ENCODE measurements at places on chromosomes 4 and X.

GRCh38 chr4:188372829-188373228 is 233.6 kb downstream of the TRIML1 start:
- DNase-seq = no peak

DNA sequence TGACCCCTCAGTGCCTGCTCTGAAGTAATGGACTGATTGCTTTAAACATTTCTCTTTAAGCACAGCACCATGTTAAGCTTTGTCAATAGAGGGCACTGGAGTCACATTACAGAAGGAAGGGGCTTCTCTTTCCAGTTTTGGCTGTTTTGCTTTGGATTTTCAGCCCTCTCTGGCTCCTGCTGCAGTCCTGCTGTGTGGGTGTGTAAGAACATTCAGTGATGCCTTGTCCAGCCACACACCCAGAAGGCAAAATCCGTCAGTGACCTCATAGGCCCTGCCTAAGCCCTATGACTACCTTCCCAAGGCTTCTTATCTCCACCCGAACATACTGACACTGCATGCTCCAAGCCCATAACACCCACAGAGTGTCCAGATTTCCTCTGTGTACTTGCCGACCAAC is 215.3 kb upstream of the CTSO start:
- DNase-seq = no peak

DNA sequence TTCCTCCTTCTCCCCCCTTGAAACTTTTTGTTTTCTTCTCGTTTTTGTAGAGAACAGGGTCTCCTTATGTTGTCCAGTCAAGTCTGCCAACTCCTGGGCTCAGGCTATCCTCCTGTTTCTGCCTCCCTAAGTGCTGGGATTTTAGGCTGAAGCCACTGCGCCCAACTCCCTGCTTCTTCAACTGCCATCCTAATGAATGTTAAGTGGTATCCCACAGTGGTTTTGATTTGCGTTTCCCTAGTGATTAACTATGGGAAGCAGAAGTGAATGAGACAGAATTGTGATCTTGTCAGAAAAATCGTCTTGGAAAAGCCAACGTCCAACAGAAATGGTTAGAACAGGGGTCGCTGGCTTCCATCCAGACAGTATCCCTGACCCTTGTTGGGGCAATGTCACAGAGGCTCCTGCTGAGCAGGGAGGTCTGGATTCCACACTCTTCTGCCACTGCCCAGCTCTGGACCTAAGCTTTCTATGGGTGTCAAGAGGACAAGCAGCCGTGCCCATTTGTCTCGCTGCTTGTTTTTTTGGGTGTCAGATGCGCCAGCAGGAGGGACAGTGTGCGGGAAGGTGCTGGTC is 869 bp upstream of the ADD1 start:
- DNase-seq = no peak

DNA sequence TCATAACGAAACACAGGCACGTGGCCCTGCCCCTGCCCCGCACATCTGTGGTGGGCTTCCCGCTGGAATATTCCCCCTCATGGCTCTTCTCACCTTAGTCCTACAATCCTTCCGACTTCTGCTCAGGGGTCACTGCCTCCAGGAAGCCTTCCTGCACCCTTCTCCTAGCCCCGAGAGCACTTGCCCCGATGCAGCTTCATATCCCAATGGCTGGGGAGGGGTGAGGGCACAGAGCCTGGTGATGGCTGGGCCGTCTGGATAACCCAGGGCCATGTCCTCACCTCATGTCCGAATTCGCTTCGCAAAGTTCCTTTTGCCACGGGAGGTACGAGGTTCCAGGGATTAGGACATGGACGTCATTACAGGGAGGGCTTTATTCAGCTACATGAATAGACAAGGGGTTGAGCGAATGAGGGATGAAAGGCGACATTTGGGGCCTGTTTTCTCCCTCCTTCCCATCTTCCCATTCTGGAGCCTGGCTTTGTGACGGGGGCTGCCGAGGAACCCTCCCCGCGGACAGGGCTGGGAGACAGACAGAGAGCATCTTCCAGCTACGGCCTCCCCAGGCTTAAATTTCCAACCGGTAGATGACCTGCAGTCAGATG is 35.5 kb upstream of the HMX1 start:
- no peak for DNase-seq

DNA sequence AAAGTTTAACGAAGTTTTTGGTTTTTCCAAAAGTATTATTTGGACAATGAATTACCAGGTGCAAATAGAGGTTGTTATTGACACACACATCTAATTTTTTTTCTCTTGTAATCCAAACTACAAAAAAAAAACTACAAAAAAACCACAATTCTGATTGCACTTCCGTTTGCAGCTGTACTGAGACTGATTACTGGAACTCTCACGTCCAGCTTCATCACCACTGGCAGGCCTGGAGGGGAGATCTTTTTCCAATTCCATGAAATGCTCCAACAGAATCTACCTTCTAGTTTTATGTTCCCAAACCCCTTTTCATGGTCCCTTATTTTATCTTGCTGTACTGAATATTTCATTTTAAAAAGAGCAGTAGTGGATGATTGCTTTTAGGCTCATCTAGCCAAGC is 1118.3 kb downstream of the C4orf33 start:
- DNase-seq = no peak

- peak; percentile 38 for DNase-seq
Measured at GRCh38 chr4:1684506-1685234, 557 bp upstream of the FAM53A start.

DNA sequence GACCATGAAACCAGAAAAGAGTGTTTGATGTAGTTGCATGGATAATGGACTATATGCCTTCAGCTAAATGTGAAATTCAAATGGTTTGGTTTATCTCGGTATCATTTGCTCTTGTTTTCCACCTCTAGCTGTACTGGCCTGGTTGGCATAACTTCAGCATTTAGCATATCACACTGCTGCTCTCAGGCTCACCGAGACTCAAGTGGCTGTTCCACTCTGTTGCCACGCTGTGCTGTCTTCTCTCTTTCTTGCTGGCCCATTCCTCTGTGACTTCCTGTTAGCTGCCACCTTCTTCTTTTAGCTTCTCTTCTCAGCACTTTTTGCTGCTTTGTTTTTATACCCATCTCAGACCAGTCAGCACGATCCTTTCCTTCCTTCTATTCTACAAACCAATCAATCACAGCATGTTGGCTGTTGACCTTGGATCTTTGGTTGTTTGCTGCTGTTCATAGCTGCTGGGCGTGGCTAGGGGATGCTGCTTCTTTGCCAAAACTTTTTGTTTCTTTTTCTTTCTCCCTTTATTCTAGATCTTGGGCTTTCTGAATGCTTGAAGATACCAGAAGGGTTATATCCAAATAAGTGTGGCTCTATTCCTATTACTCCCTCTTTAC is 24.0 kb downstream of the INTS6L start:
- no peak for DNase-seq

DNA sequence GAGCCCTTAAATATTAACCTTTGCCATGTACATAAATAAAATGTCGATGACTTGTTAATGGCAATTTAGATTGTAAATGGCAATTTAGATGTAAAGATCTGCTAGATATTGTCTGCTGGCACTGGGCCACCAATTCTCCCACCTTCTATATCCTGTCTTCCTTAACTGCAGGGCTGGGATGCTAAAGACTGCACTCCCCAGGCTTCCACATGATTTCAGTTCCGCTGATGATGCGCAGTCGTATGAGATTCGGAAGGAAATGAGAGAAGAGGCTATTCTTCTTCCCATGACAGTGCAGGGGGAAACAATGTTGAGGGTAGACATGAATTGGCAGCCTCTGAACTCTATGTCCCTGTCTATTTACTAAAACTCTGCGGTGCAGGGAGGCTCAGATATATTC is 55.7 kb downstream of the PITX2 start:
- DNase-seq = no peak

GRCh38 chr4:127414951-127415606 is 217.7 kb upstream of the INTU start:
- no peak for DNase-seq

DNA sequence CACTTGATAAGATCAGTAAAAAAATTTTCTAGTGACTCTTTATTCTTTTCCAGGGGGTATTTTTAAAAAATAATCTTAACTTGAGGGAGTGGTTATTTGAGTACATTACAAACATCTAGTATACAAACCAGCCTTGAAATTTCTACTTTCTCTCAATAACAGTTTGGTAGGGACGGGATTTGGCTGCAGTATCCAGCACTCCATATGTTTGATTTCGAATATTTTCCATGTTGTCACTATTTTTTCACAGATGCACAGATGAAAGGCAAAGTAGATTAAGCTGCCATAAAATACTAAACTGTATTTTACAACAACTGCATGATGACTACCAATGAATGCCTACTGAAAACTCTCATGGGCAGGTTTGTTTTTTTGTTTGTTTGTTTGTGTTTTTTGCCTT is 225.0 kb downstream of the COX7B2 start:
- no peak for DNase-seq

DNA sequence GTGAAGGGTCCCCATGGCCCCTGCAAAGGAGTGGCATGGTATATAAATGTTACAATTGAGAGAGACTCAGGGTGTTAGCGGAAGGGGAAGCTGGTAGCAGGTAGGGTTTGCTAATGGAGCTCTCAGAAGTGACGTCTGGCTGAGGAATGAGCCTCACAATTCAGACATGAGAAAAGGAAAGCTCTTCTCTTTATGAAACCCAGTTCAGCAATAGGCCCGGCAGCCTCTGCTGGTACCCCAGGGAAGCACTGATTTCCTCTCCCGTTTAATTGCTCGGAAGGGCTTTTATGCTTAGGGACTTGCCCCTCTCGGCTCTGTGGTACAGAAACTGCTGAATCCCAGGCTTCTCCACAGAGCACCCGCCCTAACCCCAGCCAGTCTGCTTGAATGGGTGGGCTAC is 19.4 kb upstream of the AFAP1 start:
- no peak for DNase-seq

- no peak for DNase-seq
Measured at GRCh38 chr4:44848466-44848865, 122.1 kb upstream of the GNPDA2 start.

GRCh38 chr4:26223155-26223554 is 97.7 kb upstream of the RBPJ start:
- DNase-seq = no peak

DNA sequence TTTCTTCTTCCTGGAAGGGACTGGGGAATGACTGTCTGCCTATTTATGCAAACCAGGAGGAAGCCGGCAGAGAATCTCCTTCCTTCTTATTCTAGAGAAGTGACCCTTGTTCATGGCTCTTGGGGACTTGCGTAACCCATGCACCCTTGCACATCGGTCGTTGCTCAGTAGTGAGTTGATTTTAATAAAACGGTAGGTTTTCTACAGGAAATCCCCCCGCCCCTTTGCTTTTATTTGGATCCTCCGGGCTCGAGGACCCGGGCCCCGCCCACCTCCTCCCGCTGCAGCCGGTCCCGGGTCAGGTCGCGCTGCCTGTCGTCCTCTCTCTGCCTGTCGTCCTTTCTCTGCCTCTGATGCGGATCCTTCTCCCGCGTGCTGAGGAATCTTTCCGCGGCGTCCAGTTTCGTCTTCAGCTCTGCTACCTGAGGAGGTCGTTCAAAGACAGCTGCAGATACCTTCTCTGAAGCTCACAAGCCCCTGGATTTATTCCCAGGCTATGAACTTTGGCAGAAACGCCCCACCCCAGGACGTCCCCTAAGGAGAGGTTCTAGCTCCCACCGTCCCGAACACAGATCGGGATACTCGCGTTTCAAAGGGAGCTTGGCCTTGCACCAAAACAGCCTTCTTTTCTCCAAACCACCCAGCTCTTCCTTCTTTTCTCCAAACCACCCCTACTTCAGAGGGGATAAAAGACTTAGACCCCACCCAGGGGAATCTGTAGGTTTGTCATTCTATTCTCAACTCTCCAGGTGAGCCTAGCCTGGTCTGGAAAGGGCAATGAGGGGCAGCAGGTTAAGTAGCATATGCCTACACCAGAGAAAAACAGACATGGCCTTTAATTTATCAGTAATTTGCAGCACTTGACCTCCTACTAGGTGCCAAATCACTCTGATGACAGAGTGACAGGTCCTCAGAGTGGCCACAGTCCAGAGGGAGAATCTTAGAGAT is 7.0 kb downstream of the TNIP3 start:
- no peak for DNase-seq

DNA sequence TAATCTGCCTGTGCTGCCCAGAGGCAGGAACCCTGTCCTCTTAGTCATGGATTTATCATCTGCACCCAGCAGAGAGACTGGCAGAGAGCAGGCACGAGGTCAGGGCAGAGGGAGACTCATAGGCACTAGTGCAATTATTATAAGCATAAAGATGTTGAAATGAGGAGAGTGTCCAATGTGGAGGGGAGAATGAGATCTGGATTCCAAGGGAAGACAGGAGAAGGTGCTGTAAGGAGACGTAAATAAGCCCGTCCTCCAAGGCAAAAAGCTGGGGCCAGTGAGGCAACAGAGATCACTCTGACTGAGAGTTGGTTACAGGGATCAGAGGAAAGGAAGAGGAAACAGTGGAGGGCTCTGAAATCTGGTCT is 406.2 kb downstream of the MAPK10 start:
- DNase-seq = no peak

DNA sequence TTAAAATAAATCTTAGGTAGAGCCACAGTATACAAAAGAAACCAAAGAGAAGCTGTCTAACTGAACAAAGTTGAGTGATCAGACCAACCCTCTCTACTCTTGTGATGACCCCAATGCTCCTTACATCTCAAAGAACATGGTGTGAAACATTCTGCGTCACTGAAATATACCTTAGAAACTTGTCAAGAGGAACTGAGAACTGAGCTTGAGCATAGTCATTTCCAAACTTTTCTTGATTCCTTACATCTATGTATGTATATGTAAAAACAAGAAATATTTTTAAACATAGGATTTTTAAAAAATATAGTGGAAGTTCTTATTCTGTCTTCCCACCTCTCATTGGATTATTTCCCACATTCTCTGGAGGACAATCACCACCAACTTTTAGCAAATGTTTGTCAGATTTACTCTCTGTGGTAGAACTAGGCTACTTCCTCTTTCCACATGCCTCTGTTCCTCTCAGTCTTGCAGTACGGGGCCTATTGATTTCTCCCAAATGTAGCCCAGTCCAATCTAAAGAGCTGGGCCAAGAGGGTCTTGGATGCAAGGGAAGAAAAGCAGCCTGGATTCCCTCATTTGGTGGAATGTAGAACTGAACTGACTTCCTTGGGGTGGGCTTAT is 98.2 kb upstream of the HHIP start:
- no peak for DNase-seq

GRCh38 chrX:106039920-106040319 is 1.4 kb upstream of the SERPINA7 start:
- DNase-seq = no peak

DNA sequence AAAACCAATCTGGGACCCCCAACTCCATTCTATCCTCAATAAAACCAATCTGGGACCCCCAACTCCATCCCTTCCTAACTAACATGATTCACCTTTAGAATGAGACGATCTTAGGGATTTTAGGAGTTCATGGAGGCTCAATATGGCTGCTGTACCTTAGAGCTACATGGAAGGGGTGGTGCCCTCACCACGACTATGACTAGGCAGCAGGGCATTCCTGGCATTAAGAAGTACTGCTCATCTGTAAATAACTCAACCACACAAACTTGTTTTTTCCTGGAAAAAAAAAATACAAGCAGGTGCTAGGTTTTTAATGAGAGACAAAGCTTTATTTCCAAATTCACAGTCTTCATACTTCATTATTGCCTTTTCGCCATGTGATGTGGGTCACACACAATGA is 346.5 kb upstream of the FAT1 start:
- DNase-seq = no peak

GRCh38 chr4:30208731-30209435 is 511.3 kb upstream of the PCDH7 start:
- DNase-seq = no peak

GRCh38 chr4:148550788-148551187 is 108.6 kb upstream of the NR3C2 start:
- DNase-seq = no peak

All from esophagus squamous epithelium (tissue), 5 donors.